ENCODE measurements at places on chromosomes 11 and 22.

- no peak for DNase-seq
Measured at GRCh38 chr11:93766504-93766903, 17.6 kb upstream of the MED17 start.

DNA sequence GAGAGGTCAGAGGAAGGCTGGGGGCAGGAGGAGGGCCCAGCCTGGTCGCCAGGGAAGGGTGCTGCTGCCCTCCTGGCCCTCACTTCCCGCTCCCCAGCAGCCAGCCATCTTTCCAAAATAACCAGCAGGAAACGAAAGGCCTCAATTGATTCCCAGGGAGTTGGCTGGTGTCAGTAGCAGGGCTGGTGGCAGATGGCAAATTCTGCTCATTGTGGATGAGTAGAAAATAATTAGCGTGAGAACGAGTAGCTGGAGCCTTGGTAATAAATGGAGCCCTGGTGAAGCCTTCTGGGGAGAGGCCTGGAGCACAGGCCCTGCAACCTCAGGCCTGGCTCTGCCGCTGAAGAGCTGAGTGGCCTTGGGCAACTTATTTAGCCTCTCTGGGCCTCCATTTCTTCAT is 31.3 kb downstream of the DAGLA start:
- no peak for DNase-seq

- no peak for DNase-seq
Measured at GRCh38 chr11:34185926-34186841, 80.8 kb downstream of the NAT10 start.

DNA sequence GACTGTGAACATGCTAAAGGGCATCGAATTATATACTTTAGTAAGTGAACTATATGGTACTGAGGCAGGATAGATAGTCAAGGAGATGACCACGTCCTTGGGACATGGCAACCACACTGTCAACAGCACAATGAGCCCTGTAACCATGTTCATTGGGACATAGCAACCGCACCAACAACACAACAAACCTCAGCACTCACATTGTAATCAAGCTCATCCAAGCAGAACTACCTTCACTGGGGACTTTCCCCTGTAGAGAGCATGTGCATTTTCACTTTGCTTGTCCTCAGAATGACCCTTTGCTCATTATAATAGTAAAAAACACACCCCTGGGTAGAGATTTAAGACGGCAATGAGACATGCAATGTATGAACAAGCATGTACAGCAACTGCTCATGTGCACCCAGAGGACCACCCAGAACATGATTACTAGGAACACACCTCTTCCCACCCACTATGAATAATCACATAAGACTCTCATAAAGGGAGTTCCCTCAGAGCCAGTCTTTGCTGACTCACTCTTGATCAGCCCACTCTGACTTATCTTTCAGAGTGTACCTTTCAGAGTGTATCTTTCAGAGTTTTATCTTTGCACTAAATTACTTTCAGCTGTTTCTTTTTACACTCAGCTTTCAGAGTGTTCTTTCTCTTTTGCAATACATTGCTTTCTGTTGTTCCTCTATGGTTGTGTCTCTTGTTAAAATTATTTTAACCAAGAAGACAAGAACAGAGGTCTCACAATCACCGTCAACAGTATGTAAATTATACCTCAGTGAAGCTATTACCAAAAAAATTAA is 4.1 kb upstream of the PLAAT2 start:
- peak; percentile 90 for DNase-seq

- DNase-seq: no peak
Measured at GRCh38 chr11:2397005-2397404, 3.5 kb upstream of the TSSC4 start.

DNA sequence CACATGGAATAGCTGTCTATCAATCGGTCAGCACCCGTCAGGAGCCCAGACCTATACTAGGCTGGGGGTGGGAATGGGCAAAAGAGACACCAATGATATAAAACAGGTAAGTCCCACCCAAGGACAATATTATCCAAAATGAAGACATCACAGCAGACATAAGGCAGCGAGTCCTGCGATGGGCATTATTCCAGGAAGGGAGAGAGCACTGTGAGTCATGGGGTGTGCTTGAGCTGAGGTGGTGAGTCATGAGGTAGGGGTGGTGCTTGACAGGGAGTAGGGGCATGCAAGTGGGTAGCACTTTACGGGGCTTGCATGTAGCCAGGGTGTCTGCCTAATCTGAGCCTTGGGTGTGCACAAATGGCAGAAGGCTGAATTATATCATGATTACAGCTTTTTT is 605.0 kb upstream of the CADM1 start:
- peak; percentile 21 for DNase-seq

DNA sequence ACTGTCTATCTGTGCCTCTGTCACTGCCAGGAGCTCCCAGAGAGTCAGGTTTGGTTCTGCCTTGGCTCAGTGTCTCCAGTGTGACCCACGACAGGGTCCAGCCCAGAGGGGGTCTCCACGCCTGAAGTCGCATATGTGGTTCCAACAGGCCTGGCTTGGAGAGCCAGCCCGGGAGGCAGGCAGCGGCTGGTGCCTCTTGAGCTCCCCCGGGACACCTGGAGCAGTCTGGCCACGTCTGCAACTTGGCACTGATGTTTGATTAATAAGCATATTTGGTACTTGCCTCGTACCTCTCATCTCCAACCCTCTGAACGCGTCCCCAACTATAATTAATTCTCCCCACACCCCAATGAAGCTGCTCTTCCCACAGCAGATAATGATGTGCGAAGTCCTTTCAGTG is 31.7 kb upstream of the SHISAL1 start:
- no peak for DNase-seq

DNA sequence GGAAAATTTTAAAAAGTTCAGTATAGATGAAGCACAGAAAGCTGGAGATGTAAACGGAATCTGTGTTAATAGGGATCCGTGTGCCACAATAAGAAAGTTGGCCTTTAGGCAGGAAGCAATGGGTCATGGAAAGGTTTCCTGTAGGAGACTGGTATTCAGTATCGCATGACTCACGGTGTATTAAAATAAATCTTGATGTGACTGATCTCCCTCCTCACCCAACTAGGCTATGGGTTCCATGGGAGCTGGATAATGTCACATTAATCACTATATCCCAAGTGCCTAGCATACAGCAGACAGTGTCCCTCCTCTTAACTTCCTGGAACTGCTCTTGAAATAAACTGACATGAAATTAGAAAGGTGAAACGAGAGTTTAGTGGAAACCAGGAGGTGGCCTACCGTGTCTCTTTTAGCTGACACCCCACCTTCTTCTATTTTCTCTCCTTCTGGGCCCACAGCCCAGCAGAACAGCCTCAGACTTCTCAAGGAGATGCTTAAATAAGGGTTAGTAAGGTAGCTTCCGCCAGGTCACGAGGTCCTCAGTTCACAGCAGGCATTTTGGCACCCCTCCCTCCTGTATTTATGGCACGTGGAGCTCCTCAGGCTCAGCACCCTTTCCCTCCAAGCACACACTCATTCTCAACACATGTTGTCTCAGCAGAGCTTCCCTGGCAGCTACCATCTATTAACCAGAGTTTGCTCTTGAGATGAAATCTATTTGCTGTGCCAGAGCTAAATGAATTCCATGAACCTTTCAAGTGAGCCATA is 118.8 kb downstream of the NXPE2 start:
- DNase-seq: no peak

DNA sequence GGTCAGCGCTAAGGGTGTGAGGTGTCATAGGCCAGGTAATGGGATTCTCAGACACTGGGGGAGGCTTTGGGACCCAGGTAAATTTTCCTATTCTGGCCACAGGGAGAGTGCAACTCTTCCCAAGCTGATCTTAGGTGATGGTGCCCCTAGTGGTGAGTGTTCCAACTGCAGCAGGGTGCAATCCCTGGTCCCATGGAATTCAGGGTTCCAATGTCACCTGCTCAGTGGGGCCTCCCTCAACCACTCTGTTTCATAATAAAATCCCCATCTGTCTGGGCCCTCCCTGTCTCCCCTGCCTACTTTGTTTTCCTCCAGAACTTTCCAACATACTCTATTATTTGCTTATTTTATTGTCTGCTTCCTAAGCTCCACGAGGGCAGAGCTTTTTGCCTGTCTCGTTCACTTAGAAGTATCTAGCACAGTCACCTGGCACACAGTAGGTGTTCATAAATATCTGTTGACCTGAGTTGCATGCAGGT is 2.9 kb upstream of the SGSM1 start:
- DNase-seq: peak; percentile 67

- peak; percentile 60 for DNase-seq
Measured at GRCh38 chr11:66020618-66021357, 5.5 kb downstream of the CATSPER1 start.

GRCh38 chr11:71466358-71466757 is 13.4 kb downstream of the NADSYN1 start:
- no peak for DNase-seq

DNA sequence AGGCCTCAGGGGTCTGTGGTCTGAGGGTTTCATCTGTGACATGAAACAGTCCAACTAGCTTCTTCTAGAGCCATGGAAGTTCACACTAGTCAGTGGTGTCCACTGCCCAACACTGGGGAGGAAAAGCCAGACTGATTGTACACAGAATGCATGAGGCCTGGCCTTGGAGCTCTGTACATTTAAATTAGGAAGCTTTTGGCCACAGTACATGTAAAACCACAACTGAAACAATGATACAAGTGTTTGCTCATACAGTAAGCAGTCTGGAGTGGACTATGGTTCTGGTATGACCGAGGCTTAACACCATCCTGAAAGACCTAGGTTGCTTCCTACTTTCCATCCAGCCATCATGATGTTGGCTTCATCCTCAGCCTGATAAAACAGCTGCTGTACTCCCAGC is 73.8 kb upstream of the SESN3 start:
- no peak for DNase-seq

DNA sequence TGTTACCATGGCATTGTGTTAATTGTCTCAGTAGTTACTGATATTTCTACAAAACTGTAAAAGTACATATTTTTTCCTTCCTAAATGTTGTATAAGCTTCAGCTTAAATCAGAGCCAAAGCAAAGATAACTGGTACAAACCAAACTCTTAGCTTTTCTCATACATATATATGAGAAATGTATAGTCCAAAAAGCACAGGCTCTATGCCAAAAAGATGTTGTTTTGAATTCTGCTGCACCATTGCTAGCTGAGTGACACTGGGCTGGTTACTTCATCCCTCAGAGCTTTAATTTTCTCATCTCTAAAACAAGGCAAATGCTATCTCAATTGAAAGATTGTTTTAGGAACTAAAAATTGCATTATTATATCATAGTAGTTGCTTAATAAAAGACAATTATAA is 6.7 kb upstream of the GRIA4 start:
- no peak for DNase-seq

GRCh38 chr11:28517621-28518020 is 409.4 kb downstream of the METTL15 start:
- DNase-seq: no peak

DNA sequence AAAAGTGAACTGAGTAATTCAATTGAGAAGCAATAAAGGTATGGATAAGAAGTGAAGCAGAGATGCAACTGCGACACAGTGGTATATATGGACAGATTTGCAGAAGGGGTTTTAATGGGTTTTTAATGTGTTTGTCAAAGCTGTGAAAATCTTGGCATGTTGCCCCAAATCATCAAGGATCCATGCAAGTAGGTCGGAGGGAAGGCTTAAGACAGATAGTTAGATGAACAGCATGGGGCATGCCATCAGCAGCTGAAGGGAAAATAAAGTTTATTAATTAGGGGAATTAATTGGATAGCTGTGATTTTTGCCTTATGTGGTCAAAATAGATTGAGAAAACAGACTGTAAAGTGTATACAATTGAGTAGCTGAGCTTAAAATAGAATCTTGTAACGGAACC is 840.1 kb downstream of the JRKL start:
- no peak for DNase-seq

GRCh38 chr11:117384045-117384444 is 56.4 kb downstream of the CEP164 start:
- DNase-seq: no peak

DNA sequence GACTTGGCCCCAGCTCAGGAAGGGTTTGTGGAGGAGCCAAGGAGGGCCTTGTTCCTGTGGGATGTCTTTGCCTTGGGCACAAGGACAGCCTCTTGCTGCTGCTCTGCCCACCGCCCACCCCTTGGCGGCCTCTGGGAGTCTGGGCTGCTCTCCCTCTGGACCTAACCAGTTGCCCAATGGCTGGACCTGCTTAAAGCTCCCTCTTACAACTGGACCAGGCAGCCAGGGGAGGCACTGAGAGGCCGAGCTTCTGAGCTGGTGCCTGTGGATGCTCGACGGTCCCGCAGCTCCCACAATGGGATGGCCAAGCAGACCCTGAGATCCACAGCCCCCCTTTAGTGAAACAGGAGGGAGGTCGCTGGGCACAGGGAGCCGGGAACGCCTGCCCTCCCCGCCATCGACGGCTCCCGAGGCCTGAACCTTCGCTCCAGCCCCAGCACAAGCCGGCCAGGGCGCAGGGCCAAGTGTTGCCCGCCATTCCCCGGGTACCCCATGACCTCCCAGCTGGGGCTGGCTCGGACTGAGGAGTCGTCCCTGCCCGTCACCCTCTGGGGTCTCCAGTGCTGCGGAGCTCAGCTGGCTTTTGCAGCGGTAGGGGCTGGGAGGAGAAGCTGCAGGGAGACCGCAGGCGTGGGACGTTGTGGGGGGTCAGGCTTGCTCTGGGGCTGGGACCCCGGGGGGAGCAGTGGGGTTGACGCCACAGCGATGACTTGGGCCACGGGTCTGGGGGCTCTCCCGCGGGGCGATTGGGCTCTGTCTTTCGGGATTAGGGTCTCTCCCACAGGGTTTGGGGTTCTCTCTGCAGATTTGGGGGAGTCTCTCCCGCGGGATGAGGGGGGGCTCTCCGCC is 584 bp upstream of the GAL start:
- no peak for DNase-seq

DNA sequence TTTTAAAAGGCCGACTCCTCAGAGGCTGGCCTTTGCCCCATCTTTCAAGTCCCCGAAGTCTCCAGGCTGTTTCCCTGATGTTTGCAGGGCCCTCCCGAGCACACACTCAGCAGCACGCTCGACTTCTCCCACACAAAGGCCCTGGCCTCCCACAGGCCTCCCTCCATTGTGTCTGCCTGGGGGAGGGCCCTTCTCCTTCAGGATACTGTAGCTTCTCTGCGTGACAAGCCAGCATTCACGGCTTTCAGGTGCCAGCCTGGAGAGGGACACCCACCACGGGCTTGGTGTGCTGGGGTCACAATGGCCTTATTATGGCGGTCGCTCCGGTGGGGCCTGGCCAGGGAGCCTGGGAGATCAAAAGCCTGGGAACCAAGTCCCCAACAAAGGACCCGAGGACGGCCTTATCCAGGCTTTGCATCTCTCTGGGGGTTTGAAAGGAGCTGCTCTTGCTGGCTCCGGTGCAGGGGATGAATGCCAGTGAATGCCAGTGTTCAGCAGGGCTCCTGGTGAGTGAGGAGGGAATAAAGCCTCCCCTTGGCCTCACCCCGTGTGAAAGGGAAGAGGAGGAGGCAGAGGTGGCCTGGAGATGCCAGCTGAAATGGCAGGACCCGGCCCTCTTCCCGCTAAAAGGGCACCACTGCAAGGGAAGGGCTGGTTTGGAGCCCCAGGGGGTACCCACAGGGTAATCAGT is 55.0 kb downstream of the TRAF6 start:
- DNase-seq: no peak

GRCh38 chr11:122033193-122033592 is 82.8 kb downstream of the BLID start:
- no peak for DNase-seq
